Activated CD4-positive, CD25-positive, alpha-beta regulatory T cell treated with anti-CD3 and anti-CD28 coated beads, Interleukin-2, amount 50 U/mL, for 16 hours (primary cell): ENCODE measurements at places on chromosomes 6 and 20.

DNA sequence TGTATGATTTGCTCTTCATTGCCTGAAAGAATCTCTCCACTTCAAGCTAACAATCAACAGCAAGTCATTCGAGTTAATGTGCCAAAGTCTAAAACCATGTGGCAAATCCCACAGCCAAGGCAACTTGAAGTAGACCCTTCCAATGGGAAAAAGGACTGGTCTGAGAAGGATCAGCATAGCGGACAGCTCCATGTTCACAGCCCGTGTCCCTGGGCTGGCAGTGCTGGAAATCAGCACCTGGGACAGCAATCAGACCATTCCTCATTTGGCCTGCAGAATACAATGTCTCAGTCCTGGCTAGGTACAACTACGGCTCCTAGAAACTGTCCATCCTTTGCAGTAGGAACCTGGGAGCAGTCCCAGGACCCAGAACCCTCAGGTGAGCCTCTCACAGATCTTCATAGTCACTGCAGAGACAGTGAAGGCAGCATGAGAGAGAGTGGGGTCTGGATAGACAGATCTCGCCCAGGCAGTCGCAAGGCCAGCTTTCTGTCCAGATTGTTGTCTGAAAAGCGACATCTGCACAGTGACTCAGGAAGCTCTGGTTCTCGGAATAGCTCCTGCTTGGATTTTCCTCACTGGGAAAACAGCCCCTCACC is 1.1 kb downstream of the GJA10 start:
- no peak for DNase-seq

GRCh38 chr20:3093861-3094361 is 9.4 kb upstream of the AVP start:
- no peak for DNase-seq

DNA sequence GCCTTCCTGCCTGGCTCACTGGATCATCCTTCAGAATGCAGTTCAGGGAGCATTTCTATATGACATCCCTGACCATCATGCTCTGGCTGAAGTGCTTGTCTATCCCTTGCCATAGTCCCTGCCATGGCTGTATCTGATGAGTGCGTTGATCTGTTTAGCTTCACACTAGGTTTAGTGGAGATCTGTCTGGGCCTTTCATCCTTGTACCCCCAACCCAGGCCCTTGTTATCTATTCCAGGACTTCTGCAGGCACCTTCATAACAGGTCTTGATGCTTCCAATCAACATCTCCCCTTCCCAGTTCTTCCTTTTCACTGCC is 102.4 kb downstream of the QRSL1 start:
- no peak for DNase-seq

DNA sequence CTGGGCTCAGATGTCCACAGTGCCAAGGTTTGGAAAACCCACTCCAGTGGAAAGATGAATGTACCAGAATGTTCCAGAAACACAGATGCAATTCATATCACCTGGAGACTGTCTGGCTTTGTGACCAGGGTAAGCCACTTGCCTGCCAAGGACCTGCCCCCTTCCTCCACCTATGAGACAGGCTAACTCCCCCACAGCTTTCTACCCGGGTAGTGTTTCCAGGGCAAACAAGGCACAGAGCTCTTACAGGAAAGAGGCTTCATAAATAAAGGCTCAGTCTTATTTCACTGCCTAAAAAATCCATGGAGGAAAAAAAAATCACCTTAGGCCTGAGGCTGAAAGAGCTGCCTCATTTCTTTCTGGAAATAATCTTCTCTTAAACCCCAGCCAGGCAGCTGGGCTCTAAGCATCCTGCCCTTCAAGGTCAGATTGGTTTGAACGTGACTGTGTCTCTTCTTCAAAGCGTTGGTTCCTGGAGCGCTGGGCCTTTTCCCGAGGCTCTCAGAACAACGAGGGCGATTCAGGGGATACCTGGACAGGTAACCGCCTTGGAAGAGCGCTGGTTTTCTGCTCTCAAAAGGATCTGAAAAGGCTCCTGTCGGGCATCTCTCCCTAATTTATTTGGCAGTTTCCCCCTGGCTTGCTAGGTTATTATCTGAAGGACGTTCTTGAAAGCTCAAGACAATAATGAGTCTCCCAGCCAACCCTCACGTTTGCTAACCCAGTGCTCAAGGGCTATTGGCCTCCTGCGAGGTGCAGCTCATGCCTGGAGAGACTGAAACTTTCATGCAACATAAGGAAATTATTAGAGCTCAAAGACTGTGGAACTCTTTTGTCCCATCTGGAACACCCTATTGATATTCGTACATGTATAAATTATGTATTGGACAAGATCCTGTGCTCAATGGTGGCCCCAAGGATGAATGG is 199.2 kb upstream of the PMEPA1 start:
- DNase-seq = no peak

DNA sequence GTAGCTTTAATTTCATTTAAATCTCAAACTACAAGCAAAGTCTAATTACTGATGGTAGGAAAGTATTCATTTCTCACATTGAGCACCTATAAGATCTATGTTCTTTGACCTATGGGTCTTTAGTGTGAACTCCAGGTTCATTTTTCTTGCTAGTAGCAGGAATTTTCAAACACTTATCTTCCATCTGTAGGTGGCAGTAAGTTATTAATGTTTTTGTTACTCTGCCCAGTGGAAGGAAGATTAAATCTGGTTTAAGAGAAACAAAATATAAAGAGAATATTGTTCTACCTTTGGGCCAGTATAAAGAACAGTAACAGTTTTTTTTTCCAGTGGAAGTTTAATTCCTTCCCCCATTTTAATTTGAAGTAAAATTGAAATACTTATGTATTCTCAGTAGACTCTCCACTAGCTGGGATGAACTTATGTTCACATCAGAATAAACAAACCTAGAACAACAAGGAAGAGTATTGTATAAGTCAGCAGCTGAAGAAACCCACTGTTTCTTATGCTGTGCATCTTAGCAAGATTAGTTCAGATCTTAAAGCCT is 328.2 kb downstream of the PHF3 start:
- no peak for DNase-seq

DNA sequence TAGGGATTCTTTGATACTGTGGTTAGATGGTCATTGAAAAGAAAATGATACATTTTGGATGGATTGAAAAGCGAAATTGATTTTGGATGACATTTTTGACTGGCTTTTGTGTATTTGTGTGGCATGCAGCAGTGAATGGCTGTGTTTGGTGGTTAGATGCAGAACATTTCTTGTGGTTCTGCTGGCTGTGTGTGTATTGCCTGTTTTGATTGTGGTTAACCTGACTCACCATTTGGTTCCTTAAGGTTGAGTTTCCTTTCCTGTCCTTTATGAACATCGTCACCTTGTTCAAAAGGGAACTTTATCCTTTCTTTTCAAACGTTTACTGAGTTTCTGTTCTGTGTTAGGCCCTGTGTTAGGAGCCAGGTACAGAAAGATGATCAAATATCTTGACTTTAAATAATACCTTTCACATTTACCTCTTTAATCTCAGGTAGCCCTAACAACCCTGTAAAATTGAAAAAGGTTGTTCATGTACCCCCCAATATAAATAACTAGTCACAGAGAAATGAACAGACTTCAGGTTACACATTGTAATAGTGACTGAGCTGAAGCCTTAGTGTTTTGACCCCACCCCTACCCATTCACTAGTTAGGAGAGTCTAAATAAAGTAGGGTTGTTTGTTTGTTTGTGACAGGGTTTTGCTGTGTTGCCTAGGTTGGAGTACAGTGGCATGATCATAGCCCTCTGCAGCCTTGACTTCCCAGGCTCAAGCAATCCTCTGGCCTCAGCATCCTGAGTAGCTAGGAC is 23.8 kb downstream of the ANKS1A start:
- DNase-seq = no peak

- no peak for DNase-seq
These were observed 141.9 kb downstream of the HIVEP2 start for GRCh38 chr6:142803032-142803431.

- no peak for DNase-seq
These were observed 200.1 kb downstream of the HIVEP2 start for GRCh38 chr6:142744836-142745235.

GRCh38 chr6:131524695-131525336 is 48.2 kb upstream of the ARG1 start:
- DNase-seq = no peak
